ENCODE measurements at places on chromosomes 3 and 15. TPM values are rescaled to one million over a fixed set of nuclear protein-coding genes. Genes with fewer than 3 reads are reported as not detected.

DNA sequence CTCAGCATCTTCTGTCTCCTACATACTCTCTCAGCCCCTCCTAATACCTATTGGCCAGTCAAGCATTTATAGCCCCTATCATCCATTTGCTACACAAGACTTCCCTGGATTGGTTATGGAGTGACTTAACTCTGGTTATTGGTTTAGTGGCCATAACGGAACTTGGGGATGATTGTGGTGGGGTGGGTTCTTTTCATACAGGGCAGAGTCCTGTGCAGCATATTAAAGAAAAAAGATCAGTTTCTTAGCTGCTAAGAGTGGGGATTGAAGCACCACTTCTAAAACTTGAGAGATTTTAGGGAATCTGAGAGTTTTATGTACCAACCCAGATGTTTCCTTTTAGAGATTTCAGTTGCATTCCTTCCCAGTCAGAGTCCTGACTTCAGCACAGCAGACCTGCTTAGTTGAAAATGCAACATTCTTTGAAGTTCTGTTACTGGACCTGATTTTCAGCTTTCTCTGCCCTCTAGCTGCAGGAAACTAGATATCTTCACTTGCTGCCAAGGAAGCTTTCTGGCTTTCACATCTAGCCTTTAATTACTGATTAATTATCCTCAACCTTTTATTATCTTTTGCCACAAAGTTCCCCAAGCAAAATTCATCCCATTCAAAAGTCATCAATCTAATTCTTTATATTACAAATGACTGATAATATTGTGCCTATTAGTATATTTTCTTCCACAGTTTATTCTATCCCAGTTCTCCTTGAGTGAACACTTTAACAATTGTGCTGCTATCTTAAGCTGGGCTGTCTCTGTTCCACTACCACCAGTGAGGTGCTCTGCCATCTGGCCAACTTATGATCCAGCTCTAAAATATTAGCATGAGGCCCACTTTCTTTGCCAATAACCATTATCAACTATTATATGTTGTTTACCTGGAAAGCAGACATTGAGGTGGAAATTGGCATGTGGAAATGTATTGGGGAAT, 906.0 kb upstream of the ALCAM start:
- peak; percentile 61 for DNase-seq

GRCh38 chr3:185460719-185461350, 38.0 kb downstream of the TMEM41A start:
- DNase-seq: peak; percentile 18

DNA sequence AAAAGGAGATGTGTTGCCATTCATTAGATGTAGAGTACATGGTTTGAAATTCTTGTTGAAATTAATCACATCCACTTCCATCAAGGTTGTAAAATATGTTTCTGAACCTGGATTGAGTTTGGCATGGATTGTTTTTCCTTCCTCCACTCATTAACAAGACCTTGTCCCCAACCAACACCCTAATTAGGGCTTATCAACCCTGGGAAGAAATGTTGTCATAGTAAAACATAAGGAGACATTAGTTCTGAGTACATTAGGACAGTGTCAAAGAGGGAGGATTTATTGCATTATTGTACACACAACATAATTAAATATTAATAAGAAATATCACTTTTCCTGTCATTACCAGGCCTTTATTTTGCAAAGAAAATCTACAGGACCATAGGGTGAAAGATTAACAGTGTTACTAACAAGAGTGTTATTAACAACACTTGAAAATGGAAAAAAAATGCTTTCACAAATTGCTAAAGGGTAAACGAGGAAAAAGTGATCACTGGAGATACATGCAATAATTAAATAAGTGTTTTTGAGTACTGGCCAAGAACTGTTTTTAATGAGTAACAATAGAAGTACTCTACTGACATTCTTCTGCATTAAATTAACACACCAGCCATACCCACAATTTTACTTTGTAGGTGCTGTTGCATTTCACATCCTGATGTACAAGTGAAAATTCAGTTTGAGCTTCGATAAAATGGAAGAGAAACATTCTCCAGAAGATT, 30.4 kb upstream of the WDR72 start:
- DNase-seq: no peak

GRCh38 chr15:31163769-31164572, 62.4 kb upstream of the TRPM1 start:
- no peak for DNase-seq

- DNase-seq: no peak
These were observed 6.7 kb upstream of the DNAJA4 start for GRCh38 chr15:78257681-78258080.

- no peak for DNase-seq
These were observed 5.9 kb downstream of the STAB1 start for GRCh38 chr3:52501046-52501445.

DNA sequence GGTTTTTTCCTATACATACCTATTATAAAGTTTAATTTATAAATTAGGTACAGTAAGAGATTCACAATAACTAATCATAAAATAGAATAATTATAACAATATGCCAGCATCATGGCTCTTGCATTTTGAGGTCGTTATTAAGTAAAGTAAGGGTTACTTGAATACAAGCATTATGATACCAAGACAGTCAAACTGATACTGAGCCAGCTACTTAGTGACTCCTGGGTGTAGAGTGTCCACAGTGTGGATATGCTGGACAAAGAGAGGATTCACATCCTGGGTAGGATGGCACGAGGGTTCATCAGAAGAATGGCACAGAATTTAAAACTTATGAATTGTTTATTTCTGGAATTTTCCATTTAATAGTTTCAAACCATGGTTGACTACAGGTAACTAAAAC, 157.2 kb upstream of the IL12A start:
- no peak for DNase-seq

DNA sequence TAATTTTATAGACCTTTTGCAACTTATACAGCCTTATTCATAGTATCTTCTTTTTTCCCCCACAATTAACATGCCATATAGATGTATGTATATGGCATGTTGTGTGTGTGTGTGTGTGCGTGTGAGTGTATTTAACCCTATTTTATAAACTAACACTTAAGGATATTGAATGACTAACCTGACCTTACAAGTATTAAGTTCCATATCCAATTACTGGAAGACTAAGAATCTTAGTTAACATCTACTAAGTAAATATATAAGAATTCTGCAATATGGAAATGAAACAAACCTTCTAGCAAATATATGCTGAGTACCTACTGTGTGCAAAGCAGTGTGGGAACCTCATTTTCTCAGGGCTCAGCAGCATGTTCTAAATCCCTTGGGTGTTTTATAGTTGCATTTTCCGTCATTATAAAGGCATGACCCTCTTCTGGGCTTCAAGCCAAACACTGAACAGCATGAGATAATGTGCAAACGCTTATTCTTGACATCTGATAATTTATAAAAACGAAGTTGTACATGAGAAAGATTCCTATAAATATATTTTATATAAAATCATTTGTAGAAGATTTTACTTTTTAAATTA, 105.5 kb downstream of the NLGN1 start:
- no peak for DNase-seq

GRCh38 chr3:110362751-110363150, 708.9 kb upstream of the NECTIN3 start:
- no peak for DNase-seq

- DNase-seq: no peak
These were observed 462.1 kb downstream of the C3orf38 start for GRCh38 chr3:88611826-88612326.

- DNase-seq: peak; percentile 60
These were observed 25.2 kb downstream of the NIPA1 start for GRCh38 chr15:22811640-22812039.

GRCh38 chr3:123805101-123805500, 79.0 kb downstream of the MYLK start:
- no peak for DNase-seq

DNA sequence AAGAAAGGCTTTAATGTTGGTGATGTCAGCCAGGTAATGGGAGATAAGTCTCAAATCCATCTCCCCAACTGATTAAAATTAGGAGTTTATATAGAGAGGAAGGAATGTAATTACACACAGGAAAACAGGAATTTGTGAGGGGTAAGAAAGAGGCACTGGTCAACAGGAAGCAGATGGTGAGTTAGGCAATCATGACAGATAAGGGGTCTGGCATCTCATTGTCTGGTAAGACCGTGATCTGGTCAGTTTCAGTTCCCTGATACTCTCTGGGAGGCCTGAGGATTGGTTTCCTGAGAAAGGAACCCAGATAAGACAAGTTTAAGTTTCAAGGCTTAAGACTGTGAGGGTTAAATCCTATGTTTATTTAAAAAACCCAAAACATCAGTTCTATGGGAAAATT, 414.7 kb upstream of the ARRDC4 start:
- no peak for DNase-seq

GRCh38 chr15:51718219-51718618, 19.2 kb downstream of the LYSMD2 start:
- DNase-seq: no peak

- peak; percentile 74 for DNase-seq
These were observed 51.1 kb upstream of the ARRDC4 start for GRCh38 chr15:97909291-97909891.

- DNase-seq: no peak
These were observed 25.1 kb upstream of the MTMR10 start for GRCh38 chr15:31016446-31016915.

GRCh38 chr3:176403531-176403930, 793.8 kb downstream of the TBL1XR1 start:
- no peak for DNase-seq

GRCh38 chr15:38532728-38533127, 31.9 kb downstream of the RASGRP1 start:
- no peak for DNase-seq

GRCh38 chr3:17088602-17089313, 204.0 kb downstream of the PLCL2 start:
- no peak for DNase-seq

DNA sequence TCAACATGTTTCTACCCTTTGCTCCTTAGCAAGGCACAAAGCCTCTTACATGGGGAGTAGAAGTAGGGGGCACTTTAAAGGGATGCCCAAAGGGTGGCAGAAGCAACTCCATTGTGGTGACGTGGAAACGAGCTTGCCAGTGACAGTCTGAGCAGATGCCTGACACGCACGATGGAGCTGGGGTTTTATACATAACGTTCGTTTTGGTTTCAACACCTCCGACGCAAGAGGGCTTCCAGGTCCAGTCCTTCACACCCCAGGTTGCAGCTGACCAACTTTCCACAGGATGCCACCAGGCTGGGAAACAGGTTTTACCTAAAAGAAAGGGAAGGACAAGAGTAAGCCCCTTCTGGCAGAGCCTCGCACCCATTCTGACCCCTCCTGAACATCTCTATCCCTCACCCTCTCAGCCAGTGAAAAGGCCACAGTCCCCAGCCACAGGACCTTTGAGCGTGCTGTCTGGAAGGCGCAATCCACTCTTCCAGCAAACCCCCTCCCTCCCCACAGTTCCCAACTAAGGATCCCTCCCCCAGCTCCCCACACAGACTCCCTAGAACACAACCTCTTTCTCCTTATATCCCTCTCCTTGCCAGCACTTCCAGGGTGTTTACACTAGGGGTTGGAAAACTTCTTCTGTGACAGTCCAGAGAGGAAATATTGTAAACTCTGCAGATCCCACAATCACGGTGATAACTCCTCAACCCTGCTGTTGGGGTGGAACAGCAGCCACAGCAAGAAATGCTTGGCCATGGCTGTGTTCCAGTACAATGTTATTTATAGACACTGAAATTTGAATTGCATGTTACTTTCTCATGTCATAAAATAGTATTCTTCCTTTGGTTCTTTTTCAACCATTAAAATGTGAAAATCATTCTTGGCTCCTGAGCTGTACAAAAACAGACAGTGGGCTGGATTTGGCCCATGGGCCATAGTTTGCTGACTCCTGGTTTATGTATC, 36.2 kb downstream of the FAM174B start:
- DNase-seq: peak; percentile 86

GRCh38 chr15:78149068-78149804, at the start of gene IDH3A:
IDH3A (plus strand) TSS chr15:78149362; CDS start chr15:78149404, 42 bp downstream.
- peak; percentile 100 for DNase-seq

- DNase-seq: peak; percentile 70
These were observed 37.4 kb downstream of the ZNF860 start for GRCh38 chr3:32018757-32019564.

GRCh38 chr15:66702035-66702786, at the start of gene SMAD6:
SMAD6 (plus strand) TSS chr15:66702236; CDS start chr15:66703259, 1,023 bp downstream.
- peak; percentile 96 for DNase-seq

GRCh38 chr3:117748131-117748530, 1038.6 kb downstream of the TUSC7 start:
- DNase-seq: no peak

DNA sequence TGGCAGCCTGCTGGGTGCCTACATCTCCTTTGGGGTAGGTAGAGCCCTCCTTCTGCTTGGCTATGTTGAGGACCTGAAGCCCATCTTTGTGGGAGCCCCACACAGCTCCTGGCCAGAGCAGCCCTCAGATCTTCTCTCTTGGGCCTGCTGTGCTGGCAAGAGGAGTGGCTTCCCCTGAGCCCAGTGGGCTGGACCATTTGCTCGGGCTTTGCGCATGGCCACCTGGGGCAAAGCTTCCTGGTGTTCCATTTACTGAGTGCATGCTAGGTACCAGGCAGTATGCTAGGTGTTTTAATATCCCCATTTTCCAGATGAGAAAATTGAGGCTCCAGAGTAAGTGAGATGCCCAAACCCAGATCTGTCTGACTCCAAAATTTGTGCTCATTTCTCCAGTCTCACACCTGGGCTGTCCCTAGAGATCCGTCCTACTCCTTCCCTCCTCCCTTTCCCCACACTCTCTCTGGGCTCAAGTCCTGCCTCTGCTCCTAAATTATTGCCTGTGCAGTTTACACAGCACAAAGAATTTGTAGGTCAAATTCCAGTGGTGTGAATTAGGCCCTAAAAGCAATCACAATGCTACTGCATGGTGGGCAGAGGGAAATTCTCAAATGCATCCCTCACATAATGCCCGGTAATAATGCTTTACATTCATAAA, 39.7 kb downstream of the SLC28A1 start:
- no peak for DNase-seq

- DNase-seq: no peak
These were observed 42.0 kb downstream of the RASA2 start for GRCh38 chr3:141528800-141529199.

Gene CAPN3
- 244 TPM for total RNA-seq

Gene TMEM108
- total RNA-seq: 0.43 TPM

Gene SPATA12
- total RNA-seq: not detected

Gene IL16
- total RNA-seq: 19.1 TPM

Gene SENP8
- 3.1 TPM for total RNA-seq

Gene COL6A5
- total RNA-seq: 0.45 TPM

Gene GUCA1C
- total RNA-seq: not detected

Gene NEK10
- 7.4 TPM for total RNA-seq

Gene SKOR1
- not detected for total RNA-seq

Gene KIF15
- total RNA-seq: 0.45 TPM

Gene C3orf52
- 59.0 TPM for total RNA-seq

Gene TICRR
- 1.8 TPM for total RNA-seq

Data from stomach (tissue), 19 donors.